ENCODE measurements at places on chromosomes 5 and 9. TPM values are rescaled to one million over a fixed set of nuclear protein-coding genes. Genes with fewer than 3 reads are reported as not detected.

PRRX2 gene
- total RNA-seq, result not detected

PPIC gene
- total RNA-seq, result not detected

ARSI gene
- total RNA-seq, result 0.14 TPM

PCDHB15 gene
- total RNA-seq, result not detected

ADAM19 gene
- total RNA-seq, result 5.9 TPM

GRXCR2 gene
- total RNA-seq, result not detected

CARD9 gene
- 0.31 TPM for total RNA-seq

KIF4B gene
- total RNA-seq, result not detected

HEMGN gene
- total RNA-seq, result 0.33 TPM

MAMDC4 gene
- 2.4 TPM for total RNA-seq

SH2D3C gene
- total RNA-seq, result 6.4 TPM

TMEM252 gene
- not detected for total RNA-seq

TERT gene
- not detected for total RNA-seq

PCDHB9 gene
- not detected for total RNA-seq

NSG2 gene
- not detected for total RNA-seq
